HS-27A (cell line): ENCODE measurements at places on chromosomes 3 and 15.

- DNase-seq = no peak
These were observed 90.6 kb downstream of the CRYGS start for GRCh38 chr3:186453531-186453930.

- DNase-seq = no peak
These were observed 533.1 kb upstream of the CBLB start for GRCh38 chr3:106401666-106402490.

- no peak for DNase-seq
These were observed 82.8 kb upstream of the TNIK start for GRCh38 chr3:171542976-171543375.

GRCh38 chr15:75597667-75598341 lies 18.7 kb upstream of the PTPN9 start:
- DNase-seq = no peak

GRCh38 chr3:120488296-120488695 lies 37.5 kb upstream of the FSTL1 start:
- DNase-seq = no peak

- DNase-seq = no peak
These were observed 79.8 kb downstream of the MEF2A start for GRCh38 chr15:99645543-99645935.

GRCh38 chr15:38421069-38421690 lies 32.7 kb upstream of the FAM98B start:
- DNase-seq = no peak
